SHP77 (cell line): ENCODE measurements at places on chromosomes 6 and 20.

DNA sequence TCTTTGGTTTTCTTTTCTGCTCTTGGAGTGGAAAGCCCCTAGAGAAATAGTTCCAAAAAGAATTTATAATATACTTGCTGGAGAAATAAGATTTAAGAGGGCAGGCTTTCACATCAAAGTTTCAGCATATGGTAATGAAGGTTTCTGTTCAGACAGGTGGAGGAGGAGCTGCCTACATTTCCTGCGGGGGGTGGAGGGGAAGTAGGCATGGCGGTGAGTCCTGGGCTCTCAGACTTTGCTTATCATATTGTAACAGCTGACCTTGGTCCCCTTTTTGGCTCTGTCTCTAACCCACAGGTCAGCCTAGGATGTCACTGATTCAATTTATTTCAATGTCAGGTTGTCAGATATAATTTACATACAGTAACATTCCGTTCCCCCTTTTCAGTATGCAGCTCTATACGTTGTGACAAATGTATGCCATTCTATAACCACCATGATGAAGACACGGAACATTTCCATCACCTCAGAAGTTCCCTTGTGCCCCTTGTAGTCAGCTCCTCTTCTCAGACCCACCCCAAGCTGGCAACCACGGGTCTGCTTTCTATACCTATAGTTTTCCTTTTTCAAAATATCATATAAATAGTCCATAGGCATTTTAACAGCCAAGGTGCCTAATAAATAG is 77.6 kb upstream of the GGTLC1 start:
- no peak for DNase-seq

- DNase-seq, result no peak
These were observed 1.1 kb upstream of the SAMD5 start for GRCh38 chr6:147507162-147508041.

DNA sequence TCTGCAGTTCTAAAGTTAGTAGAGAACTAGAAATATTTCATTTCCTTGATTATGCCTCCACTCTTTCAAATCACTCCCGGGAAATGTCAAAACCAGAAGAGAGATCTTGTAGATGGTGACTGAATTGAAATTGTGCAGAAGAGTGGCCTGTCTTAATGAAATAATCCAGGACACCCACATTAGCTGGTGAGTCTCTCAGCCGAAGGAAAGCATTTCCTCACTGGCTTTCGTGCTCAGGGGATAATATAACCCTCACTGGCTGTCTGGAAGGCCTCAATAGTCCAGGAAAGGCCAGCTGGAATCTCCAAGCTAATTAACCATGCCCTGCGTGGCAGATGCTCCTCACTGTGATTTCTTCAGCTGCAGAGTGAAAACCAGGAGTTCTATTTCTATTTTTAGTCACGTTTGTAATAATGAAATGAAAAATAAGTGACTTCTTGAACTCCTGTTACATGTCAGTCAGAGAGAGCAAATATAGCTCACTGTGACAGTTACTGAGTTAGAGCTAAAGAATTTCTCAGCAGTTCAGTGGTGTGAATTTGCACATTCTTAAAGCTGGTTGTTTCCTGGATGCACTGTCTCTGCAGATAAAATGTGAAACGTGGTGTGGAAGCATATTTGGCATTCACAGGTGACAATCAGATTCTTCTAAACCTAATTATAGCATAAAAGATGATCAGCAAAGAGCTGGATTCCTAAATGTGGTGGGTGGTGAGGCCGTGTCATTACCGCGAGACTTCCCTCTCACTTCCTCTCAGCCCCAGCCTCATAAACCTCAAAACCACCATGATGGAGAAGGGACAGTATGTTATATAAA is 211.7 kb downstream of the LMBRD1 start:
- no peak for DNase-seq

GRCh38 chr20:9392892-9393857 is 121.2 kb upstream of the LAMP5 start:
- DNase-seq, result peak; percentile 78

GRCh38 chr6:137731600-137731959 is 135.5 kb upstream of the TNFAIP3 start:
- DNase-seq, result no peak

DNA sequence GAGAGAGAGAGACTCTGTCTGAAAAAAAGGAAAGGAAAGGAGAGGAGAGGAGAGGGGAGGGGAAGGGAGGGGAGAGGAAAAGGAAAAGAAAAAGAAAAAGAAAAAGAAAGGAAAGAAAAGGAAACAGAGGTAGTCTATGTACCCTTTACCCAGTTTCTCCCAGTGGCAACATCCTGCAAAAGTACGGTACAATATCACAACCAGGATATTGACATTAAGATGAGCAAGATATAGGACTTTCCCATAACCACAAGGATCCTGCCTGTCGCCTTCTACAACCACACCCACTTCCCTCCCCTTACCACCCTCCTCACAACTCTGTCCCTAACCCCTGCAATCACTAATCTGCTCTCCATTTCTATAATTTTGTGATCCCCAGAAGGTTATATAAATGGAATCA is 4.0 kb downstream of the C20orf96 start:
- DNase-seq, result no peak

GRCh38 chr6:156256161-156256560 is 521.0 kb upstream of the ARID1B start:
- no peak for DNase-seq

DNA sequence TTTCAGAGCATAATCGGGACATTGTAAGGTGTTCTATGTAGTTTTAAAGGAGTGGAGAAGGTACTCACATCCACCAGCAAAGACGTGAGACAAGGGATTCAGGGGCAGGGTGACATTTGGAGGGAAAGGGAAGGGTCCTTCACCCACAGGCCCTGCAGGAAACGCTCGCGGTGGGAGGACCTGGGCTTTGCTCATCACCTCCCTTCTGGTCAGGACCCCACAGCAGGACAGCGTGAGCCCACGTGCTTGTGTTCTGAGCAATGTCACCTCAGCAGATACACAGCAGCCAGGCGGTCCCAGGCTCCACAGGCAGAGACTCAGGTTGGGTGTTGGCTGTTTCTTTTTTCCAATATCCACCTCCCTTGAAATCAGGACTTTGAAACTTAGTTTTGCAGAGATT is 27.5 kb downstream of the DLL1 start:
- DNase-seq, result no peak

DNA sequence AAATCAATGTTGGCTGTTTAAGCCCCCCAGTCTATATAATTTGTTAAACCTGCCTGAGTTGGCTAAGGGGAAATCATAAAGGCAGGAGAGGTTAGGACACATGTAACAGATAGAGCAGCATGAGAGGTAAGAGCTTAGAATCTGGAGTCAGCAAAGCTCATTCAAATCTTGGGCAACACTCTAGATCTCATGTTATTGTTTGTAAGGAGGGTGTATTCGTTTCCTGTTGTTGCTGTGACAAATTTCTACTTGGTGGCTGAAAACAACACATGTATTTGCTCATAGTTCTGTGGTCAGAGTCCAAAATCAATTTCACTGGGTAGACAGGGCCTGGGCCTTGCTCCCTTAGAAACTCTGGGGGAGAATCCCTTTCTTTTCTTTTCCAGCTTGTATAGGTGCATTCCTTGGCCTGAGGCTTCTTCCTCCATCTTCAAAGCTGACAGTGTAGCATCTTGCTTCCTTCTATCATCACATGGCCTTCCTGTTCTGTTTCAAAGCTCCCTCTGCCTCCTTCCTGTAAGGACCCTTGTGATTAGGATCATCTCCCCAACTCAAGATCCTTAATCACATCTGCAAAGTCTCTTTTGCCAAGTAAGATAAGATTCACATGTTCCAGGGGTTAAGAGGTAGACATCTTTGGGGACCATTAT is 4.4 kb downstream of the LY86 start:
- no peak for DNase-seq
